Anterior cingulate cortex (tissue), 58 donors: ENCODE measurements at places on chromosomes 6 and 20.

DNA sequence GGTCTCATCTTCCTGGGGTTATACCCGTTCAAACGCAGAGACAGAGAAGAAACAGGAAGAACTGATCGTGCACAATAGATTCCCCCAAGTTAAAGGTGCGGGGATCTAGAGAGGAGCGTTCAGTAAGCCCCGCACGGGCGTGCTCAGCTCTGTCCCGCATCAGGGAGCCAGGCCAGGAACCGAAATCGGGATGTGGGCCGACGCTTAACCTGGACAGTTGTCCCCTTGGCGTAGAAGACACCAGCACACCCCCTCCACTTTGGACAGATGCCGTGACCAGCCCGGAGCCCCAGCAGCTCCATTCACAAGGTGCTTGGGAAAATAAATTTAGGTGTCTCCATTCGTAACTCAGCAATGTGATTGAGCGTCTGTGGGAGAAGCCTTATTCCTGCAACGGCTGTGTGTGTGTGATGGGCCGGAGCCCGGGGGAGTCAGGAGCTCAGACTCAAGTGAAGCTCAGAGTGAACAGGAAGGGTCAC, 24.0 kb upstream of the GATA5 start:
- DNase-seq, result no peak

GRCh38 chr6:41652866-41653652, 14.8 kb downstream of the MDFI start:
- DNase-seq, result no peak

GRCh38 chr6:73817253-73817652, 121.2 kb downstream of the CD109 start:
- no peak for DNase-seq

DNA sequence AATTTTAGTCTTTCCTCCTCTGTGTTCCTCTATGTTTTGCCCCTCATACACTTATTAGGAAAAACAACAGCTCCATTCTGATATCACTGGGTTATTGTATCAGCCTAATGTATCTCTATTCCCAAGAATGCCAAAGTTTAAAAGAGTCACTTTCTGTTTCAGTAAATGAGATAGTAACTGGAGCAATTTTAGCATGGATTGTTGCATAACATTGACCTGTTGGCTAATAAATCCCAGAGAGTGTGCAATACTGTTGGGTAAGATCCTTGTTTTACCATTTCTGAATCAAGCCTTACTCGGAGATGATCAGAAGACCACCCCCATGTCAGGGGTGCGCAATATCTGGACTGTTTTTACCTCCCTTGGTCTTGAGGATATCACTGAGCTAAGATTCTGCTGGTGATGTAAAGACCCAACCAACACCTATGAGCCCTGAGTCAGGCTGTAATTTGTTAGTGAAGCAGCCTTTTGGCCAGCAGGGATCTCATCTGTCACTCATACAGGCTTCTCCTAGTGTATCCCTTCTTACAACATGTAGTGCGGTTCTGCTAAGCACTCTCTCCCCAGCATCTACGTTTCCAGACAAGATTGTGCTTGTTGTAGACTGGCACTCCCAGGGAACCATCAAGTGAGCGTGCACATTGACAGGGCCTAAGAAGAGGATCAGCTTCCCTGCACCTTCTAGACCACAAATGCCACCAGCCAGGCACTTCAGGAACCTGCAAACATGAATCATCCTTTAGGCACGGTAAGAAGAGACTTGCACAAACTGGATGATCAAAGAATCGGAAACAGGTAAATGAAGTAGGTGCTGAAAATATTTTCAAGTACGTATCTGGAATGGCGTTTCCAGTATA, 11.5 kb upstream of the IPCEF1 start:
- DNase-seq, result no peak

GRCh38 chr6:53813096-53813495, 18.3 kb downstream of the LRRC1 start:
- no peak for DNase-seq

GRCh38 chr6:135170849-135171248, 10.3 kb upstream of the MYB start:
- DNase-seq, result no peak

GRCh38 chr20:31708736-31709534, 13.7 kb downstream of the BCL2L1 start:
- no peak for DNase-seq

GRCh38 chr20:33897313-33897912, 86.3 kb downstream of the CHMP4B start:
- DNase-seq, result no peak

DNA sequence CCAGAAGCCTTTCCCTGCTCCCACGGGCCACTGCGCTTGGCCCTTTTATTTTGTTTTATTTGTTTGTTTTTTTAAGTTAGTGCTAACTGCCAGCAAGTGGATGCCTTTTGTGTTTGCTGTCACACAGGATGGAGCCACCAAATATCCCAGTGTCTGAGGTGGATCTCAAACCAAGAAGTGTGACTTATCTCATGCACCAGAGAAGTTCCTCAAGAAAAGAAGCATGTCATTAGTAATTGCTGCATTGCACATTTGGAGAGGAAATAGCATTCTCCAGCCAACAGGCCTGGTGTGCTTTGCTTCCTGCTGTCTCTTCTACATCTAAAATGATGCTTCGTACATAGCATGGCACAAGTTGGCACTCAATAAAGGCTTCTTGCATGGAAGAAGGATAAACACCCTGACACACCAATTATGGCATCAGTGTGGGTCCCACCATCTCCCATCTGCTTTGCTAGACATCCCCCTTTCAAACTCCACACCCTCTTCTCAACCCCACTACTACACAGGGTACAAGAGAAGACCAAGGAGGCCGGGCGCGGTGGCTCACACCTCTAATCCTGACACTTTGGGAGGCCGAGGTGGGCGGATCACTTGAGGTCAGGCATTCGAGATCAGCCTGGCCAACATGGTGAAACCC, 1.9 kb upstream of the ATP9A start:
- no peak for DNase-seq

DNA sequence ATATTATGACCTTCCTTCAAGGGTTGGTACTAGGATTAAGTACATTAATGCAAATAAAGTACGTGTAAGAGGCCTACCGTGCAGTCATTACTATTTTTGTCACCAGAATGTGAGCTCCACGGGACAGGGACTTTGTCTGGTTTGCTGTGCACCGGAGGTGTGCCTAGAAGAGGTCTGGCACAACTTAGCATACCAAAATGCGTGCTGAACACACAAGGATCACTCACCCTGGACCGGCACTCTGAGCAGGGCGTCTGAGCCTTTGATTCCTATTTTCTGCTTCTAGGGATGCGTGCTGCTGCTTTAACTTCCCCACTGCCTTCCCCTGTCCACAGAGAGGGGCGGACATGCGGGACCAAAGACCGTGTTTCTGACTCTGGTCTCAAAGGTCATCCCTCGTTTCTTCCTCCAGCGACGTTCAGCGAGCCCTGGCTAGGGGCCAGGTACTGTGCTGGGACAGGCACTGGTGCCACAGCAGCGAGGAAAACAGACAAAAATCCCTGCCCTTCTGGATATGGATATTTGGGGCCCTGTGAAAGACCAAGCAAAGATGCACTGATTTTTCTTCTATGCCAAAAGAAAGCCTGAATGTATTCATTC, 222.7 kb downstream of the BMP7 start:
- no peak for DNase-seq

GRCh38 chr20:62897666-62898065, 28.6 kb downstream of the DIDO1 start:
- no peak for DNase-seq

- peak; percentile 60 for DNase-seq
Observed at GRCh38 chr6:44133003-44133931, 5.9 kb downstream of the TMEM63B start.
